ENCODE measurements at places on chromosomes 5 and 9.

- no peak for DNase-seq
- H3K27ac ChIP-seq, result no peak overlapping the region
- H3K27me3 ChIP-seq, result no peaks in the 10 kb centered on the region
- H3K36me3 ChIP-seq, result no peaks in the 10 kb centered on the region
- no peaks in the 10 kb centered on the region for H3K4me1 ChIP-seq
- no peak overlapping the region for H3K4me3 ChIP-seq
Observed at GRCh38 chr5:78816143-78816765, 167.7 kb upstream of the LHFPL2 start.

DNA sequence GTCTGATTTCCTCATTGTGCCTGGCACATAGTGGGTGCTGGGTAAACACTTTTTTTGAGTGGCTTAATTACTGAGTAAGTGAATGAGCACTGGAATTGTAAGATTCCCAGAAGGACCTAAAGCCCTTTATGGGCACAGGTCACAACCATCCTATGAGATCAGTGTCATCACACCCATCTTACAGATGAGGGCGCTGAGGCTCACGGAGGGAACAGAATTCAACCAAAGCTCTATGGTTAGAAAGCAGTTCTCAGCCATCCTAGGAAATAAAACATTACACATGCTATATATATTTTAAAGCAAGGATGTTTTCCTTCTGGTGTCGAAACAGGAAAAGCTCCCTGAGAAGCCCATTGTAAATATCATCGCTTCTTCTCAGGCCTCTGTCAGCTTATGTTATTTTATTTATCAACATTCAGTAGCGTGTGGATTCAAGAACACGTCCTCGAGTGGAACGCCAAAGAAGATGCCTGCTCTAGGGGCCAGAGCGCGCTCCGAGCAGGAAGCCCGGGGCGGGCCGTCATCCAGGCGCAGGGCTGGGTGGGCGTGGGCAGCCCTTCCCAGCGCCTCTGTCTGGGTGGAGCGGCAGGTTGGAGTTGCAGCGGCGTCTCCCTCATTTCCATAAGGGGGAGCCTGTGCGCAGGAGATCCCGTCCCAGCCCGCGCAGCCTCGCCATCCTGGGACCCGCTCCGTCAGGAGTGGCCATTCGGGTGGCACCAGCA is 155.8 kb upstream of the SMIM23 start:
- no peak for DNase-seq
- no peak overlapping the region for H3K27ac ChIP-seq
- H3K4me3 ChIP-seq, result no peak overlapping the region
- H3K36me3 ChIP-seq, result no peaks in the 10 kb centered on the region
- H3K4me1 ChIP-seq, result no peaks in the 10 kb centered on the region
- peaks cover 57% of the 10 kb centered on the region for H3K27me3 ChIP-seq

DNA sequence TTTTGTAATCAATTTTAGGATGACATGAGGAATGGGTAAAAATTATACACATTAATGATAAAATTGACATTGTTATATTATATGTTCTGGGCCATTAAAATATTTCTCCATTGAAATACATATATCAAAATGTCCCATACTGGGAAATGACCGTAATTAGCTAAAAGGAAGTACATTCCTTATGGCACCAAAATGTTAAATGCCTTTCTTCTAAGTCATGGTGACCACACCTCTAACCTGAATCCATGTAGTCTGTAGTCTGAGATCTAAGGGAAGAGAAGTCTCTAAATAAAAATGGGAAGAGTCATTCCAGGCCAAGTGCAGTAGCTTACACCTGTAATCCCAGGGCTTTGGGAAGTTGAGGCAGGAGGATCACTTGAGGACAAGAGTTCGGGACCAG is 10.0 kb upstream of the GDA start:
- H3K36me3 ChIP-seq, result no peaks in the 10 kb centered on the region
- no peak for DNase-seq
- no peak overlapping the region for H3K27ac ChIP-seq
- H3K4me3 ChIP-seq, result no peak overlapping the region
- no peaks in the 10 kb centered on the region for H3K4me1 ChIP-seq

DNA sequence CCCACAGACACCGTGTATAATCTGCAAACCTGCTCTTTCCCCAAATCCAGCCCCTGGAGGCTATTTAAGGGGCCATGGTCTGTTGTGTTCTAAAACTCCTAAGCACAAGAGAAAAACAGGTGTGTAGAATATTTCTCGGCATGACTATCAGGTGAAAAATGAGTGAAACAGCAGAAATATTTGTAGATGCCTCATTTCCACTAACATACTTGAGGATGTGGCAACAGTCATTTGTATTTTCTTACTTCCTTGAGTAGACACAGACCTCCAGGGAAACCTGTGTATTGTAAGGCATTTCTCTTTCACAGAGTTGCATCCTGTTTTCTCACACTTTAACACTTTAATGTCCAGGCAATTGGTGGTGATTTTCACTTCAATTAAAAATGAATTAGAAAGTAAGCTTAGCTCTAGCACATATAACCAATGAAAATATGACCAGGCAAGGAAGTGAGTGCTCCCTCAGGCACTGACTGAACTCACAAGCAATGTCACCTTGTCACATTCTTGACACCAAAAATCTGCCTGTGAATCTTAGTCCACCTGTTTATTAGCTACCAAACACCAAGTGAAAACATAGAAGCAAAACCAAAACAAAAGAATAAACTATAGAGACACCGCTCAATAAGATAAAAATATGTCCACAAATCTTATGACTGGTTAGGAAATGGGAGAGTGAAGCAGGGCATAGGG is 64.4 kb downstream of the DIRAS2 start:
- no peak overlapping the region for H3K4me3 ChIP-seq
- H3K4me1 ChIP-seq, result no peaks in the 10 kb centered on the region
- H3K27me3 ChIP-seq, result no peaks in the 10 kb centered on the region
- H3K27ac ChIP-seq, result no peak overlapping the region

DNA sequence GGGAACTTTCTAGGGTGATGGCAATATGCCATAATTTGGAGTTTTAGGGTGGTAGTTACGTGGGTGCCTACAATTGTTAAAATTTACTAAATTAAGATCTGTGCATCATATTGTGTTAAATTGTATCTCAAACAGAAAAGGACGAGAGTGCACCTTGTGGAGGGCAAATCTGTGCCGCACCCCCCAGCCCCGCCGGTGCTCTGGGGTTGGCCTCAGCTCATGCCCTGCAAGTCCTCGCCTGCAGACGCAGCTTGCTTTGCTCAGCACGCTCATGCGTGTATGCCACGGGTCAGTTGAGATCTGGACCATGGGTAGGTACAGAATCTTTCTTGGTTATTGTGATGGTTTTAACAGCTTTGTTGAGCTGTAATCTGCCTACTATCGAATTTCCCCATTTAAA is 33.7 kb upstream of the FCN1 start:
- H3K36me3 ChIP-seq, result no peaks in the 10 kb centered on the region
- no peak overlapping the region for H3K4me3 ChIP-seq
- H3K4me1 ChIP-seq, result no peaks in the 10 kb centered on the region
- DNase-seq, result no peak
- H3K27ac ChIP-seq, result no peak overlapping the region
- H3K27me3 ChIP-seq, result no peaks in the 10 kb centered on the region

- no peak overlapping the region for H3K4me3 ChIP-seq
- H3K27ac ChIP-seq, result no peak overlapping the region
- H3K4me1 ChIP-seq, result peaks cover 5% of the 10 kb centered on the region
- H3K27me3 ChIP-seq, result no peaks in the 10 kb centered on the region
- H3K36me3 ChIP-seq, result no peaks in the 10 kb centered on the region
Observed at GRCh38 chr9:36443581-36443980, 43.5 kb upstream of the RNF38 start.

DNA sequence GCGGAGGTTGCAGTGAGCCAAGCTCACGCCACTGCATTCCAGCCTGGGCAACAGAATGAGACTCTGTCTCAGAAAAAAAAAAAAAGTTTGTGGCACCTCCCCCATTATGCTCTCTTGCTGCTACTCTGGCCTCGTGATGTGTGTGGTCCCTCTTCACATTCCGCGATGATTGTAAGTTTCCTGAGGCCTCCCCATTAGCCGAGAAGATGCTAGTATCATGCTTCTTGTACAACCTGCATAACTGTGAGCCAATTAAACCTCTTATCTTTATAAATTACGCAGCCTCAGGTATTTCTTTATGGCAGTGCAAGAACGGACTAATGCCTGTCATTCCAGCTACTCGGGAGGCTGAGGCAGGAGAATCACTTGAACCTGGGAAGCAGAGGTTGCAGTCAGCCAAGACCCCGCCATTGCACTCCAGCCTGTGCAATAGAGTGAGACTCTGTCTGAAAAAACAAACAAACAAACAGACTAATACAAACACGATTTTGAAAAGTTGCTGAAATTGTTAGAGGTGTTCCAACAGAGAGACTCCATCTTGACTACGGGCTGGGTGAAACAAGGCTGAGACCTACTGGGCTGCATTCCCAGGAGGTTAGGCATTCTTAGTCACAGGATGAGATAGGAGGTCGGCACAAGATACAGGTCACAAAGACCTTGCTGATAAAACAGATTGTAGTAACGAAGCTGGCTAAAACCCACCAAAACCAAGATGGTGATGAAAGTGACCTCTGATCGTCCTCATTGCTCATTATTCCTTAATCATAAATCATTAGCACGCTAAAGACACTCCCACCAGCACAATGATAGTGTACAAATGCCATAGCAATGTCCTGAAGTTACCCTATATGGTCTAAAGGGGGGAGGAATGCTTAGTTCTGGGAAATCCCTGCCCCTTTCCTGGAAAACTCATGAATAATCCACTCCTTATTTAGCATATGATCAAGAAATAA is 8.3 kb upstream of the AFF4 start:
- H3K4me3 ChIP-seq, result no peak overlapping the region
- no peak overlapping the region for H3K27ac ChIP-seq
- H3K27me3 ChIP-seq, result no peaks in the 10 kb centered on the region
- H3K36me3 ChIP-seq, result no peaks in the 10 kb centered on the region
- DNase-seq, result no peak

GRCh38 chr5:149817539-149818060 is 87.5 kb downstream of the PPARGC1B start:
- no peak for DNase-seq
- H3K27me3 ChIP-seq, result no peaks in the 10 kb centered on the region
- no peaks in the 10 kb centered on the region for H3K36me3 ChIP-seq
- H3K4me3 ChIP-seq, result no peak overlapping the region
- no peak overlapping the region for H3K27ac ChIP-seq
- H3K4me1 ChIP-seq, result peaks cover 3% of the 10 kb centered on the region

DNA sequence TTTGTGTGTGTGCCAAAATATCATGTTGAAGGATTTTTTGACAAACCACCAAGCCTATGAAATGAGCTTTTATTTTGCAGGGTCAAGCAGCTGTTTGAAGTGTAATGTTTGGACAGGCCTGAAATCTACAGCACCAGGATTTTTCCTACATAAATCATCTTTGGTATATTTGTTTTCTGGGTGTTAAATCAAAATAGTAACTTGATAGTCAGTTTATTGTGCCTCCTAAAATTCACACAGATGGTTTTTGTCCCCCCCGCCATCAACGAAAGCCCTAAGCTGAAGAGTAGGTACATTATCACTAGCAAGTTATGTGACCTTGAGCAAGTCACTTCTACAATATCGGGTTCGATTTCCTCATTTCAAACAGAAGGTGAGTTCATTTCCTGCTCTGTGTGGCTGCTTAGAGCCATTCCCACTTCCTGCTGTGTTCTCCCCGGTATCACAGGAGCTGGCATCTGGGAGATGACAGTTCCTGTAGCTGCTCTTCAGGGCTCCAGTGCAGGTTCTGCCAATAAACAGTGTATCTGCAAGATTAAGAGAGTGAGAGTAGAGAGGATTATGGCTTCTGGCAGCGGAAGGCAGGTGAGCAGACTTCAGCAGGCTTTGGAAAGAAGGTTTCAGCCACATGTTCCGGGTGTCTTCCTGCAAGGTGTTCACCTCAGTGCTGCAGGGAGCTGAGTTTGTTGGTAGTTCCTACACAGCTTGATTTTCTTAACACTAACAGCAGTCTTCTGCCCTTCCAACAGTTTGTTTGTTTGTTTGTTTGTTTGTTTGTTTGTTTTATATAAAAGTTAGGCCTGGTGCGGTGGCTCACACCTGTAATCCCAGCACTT is 48.4 kb upstream of the GNE start:
- no peaks in the 10 kb centered on the region for H3K36me3 ChIP-seq
- H3K27ac ChIP-seq, result no peak overlapping the region
- DNase-seq, result no peak

- no peaks in the 10 kb centered on the region for H3K4me1 ChIP-seq
- no peak overlapping the region for H3K4me3 ChIP-seq
- no peaks in the 10 kb centered on the region for H3K27me3 ChIP-seq
Observed at GRCh38 chr5:136522217-136522956, 157.0 kb upstream of the TRPC7 start.
